ENCODE measurements at places on chromosomes 2 and 18.
A peak's percentile ranks its signal among the peaks of the same experiment; 100 is the strongest.

DNA sequence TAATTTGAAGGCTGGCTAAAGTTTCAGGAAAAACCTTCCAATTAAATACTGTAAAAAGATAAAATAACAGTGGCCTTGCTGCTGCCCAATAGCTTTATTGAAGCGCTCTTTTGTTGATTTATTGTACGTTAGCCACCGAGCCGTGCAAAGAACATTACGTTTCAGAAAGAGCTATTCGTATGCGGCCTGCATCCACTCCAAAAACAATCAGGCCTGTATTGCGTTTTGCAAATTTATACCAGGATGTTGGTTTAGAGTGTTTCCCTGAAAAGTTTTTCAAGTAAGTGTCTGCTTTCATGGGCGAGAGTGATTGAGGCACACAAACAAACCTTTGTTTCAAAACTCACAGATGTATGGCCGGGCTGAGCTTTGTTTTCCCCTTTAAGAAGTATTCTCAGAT is 257.2 kb upstream of the SALL3 start:
- DNase-seq: no peak

DNA sequence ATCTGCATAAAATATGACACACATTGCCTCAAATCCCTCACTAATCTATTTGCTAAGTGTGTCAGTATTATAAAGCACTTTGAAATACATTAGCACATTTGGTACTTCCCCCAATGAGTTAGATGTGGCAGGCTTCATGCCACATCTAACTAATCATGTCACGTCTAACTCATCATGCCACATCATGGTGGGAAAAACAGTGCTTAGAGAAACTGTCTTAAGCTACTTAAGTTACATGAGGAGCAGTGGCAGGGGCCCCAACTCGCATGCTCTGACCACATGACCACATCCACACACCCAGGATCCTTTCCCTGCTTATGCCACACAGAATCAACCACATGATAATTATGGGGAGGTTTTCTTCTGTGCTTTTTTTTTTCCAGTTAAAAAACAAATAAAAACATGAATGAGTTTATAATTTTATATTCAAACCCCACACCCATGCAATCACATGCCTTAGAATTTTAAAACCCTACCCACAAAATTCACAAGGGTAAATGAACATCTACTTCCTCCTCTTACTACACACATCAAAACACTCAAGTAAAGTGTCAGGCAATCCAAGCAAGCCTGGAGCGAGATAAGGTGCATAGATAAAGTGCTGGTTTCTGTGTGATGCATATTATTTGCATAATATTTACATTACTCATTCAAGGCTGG is 1.6 kb downstream of the ABCA12 start:
- DNase-seq: no peak

DNA sequence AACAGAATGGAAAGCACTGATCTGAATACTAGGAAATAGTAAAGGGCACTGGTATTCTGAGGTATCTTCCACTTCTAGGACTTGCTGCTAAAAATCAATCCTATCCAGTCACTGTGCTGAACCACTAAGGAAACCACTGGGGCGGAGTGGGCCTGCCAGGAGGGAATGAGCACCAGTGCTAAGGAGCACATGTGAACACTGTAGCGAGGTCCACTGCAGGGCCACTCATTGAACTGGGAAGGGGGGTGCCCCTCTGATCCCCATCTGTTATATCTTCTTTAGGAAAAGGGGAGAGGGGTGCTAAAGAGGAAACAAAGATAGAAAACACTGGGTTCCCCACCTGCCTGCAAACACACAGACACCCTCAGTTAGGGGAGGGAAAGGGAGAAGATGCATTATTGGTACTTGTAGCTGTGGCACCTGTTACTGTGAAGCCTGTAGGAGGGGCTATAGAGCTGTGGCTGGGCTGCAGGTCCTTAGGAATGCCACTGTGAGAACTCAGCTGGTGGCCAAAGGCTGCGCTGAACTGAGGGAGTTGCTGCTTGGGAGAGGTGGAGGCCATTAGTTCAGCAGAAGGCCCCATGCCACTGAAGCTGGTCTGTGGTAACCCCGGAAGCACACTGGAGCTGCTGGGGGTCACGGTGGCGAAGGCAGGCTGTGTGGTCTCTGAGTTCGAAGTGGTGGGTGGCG is 81.8 kb downstream of the INO80D start:
- DNase-seq: no peak

GRCh38 chr2:151777487-151777886 is 43.2 kb upstream of the NEB start:
- no peak for DNase-seq

GRCh38 chr2:100291152-100291970 is 30.9 kb downstream of the LONRF2 start:
- peak; percentile 48 for DNase-seq

DNA sequence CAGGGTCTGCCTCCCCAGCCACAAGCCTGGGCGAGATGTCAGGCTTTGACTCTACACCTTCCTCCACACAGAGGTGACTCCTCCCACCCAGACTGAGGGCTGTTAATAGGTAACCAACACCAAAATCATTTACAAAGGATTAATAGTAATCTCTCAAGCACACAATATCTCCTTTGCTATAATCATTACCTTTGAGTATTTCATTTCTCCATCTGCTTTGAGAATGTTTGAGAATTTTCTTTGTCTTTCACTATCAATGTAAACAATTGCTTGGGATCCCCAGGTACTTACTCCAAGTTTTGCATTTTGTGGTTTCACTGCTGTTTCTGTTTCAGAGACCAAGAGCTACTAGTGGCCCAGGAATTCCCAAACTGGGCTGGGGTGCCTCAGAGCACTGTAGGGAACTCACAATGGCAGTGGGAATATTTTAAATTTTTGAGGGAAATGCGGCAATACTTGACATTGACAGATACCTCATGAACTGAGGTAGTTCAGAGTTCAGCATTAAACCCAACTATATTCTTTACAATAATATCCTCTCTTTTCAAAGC is 166.4 kb upstream of the MGAT5 start:
- DNase-seq: no peak
